ENCODE measurements at places on chromosomes 3 and 15.

- DNase-seq, result no peak
Observed at GRCh38 chr3:170003881-170004356, 33.9 kb upstream of the GPR160 start.

DNA sequence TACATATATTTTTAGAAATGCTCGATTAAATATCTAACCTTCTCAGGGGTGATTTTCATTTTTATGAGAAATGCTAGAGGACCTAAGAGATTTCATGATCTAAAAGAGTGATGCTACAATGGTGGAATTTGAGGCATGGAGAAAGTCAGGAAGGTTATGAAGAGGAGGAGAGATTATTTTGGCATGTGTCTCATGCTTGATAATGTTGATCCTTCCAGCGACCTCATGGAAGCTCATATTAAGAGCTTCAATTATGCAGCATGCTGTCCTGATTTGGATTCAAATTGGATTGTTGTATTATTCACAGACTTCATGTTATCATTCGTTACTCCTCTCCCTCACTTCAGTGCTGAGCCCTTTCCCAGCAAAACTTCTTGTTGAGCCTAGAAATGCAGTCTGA, 112.5 kb downstream of the RAP2B start:
- no peak for DNase-seq

GRCh38 chr3:141331377-141332318, 36.7 kb upstream of the ZBTB38 start:
- no peak for DNase-seq

GRCh38 chr3:145094355-145094941, 1066.5 kb downstream of the PLOD2 start:
- DNase-seq, result no peak

GRCh38 chr3:123750209-123750608, 133.9 kb downstream of the MYLK start:
- DNase-seq, result no peak

DNA sequence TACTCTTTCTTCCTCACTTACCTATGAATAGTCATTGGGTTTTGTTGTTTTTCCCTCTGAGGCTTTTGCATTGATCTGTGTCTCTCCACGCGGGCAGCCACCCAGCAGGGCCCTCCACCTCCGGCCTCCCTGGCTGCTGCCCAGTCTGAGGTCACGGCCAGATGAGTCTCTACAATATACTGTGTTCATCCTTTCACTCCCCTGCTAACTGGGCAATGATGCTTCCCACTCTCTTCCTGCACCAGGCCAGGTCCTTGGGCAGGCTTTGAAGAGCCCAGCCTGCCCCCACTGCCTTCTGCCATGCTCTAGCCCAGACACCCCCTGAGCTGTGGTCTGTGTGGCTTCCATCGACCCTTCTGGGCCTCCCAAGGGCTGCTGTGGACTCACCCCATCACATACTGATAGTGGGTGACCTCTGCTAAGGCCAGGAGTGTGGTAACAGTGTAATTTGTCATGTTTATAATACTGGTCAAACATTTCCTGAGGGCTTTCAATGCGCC, 18.0 kb downstream of the PDIA5 start:
- DNase-seq, result peak; percentile 85

DNA sequence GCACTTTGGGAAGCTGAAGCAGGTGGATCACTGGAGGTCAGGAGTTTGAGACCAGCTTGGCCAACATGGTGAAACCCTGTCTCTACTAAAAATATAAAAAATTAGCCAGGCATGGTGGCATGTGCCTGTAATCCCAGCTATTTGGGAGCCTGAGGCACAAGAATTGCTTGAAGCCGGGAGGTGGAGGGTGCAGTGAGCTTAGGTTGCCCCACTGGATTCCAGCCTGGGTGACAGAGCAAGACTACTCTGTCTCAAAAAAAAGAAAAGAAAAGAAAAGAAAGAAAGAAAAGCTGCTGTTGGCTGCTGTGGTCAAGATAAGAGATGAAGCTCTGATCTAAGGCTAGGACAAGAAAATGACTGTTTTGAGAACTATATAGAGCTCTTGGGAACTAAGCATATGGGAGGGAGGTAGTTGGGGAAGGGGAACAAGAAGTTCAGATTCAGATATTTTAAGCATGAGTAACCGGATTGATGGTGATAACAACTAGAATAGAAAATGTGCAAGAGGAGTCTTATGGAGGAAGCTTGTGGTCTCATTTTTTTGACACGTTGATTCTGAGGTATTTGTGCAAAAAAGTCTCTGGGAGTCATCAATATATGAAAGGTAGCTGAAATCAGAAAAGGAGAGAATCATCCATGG, 25.7 kb downstream of the DNAH12 start:
- no peak for DNase-seq

DNA sequence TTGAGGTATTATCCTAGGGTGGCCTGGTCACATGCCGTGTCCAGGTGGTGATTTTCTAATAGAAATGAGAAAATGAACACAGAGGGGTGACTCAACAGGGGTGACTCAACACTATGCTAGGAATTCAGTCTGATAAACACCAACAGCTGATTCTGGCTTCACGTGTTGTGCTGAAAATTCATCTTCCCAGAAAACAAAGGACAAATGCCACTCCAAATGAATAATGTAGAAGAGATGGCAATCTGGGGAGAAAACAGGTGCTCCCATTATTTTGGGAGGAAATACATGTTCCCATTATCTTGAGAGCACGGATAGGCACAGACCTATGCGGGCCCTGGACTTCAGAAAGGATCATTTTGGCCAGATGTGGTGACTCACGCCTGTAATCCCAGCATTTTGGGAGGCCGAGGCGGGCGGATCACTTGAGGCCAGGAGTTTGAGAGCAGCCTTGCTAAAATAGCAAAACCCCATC, 101.2 kb upstream of the MEX3B start:
- DNase-seq, result no peak

DNA sequence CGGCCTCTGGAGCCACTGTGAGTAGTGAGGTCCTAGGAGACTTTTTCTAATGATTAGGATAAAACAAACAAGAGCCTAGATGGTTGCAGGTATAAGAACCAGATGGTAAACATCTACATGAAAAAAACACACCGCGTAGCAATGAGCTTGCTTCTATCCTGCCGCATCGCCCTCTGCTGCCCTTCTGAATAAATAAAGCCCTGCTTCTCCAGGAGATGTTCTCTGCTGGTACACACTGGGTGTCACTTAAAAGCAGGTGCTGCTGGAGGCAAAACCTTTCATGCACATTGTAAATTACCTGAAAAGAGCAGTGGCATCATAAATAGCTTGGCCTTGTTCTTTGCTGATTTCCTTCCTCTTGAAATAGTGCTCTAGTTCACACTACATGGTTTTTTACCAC, 164.4 kb upstream of the TOPAZ1 start:
- no peak for DNase-seq

GRCh38 chr3:156516284-156516683, 38.6 kb downstream of the SSR3 start:
- DNase-seq, result no peak

GRCh38 chr3:35383216-35383615, 256.1 kb upstream of the ARPP21 start:
- no peak for DNase-seq

DNA sequence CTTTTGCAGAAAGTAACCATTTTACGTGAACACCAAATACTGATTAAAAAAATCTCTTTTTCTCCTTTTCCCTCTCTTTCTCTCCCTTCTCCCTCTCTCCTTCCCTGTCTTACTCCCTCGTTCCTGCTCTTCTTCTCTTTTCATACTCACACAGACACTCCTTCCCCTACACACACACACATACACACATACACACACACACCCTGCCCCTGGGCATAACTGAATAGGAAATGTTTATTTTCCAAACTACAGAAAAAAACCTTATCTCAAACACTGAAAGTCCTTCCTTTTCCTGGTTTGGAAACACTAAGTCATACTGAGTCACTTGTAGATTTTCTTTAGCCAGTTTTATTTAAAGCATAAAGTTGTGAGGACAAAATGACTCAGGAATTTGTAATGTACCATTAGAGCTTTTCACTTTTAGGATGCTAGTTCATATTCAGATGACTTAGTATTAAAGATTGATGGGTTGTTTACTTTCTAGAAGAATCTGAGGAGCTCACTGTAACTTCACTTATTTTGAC, 62.4 kb downstream of the MBNL1 start:
- no peak for DNase-seq

GRCh38 chr3:120129718-120130513, 35.7 kb upstream of the GSK3B start:
- no peak for DNase-seq

- DNase-seq, result no peak
Observed at GRCh38 chr3:161171113-161171512, 50.0 kb upstream of the NMD3 start.

DNA sequence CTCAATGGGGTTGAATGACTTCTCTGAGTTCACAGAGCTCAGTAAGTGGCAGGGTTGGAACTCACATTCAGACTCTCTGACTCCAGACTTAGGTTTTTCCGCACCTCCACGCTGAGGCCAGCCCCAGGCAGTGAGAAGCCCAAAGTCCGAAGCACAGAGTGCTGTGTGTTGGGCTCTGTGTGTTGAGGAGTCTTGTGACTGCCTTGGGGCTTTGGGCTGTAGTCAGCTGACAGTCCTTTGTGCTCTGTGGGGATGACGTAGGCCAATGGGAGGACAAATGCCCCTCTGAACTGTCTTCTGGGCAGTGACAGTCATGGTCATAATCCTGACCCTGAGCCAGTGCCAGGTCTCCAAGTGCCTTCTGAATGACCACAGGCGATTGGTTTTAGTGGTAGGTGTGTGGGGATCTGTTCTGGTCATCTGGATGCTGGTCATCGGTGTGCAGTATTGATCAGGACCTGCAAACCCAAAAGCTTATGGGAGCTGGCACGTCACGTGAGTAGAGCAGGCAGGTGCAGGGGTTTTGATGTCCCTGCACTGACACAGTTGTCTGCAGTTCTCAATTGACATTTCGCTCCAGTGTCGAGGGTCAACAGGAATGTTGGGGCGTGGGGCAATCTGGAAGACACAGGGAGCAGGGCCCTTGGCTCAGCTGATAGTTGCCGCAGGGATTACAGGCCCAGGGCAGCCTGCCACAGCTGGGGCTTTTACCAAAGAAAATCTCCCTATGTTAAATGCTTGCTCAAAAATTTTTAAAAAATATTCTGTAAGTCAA, 45.3 kb downstream of the CAPN3 start:
- DNase-seq, result no peak

GRCh38 chr3:84566256-84566655, 392.5 kb upstream of the CADM2 start:
- DNase-seq, result no peak

GRCh38 chr3:177257625-177258024, 60.3 kb upstream of the TBL1XR1 start:
- DNase-seq, result no peak

DNA sequence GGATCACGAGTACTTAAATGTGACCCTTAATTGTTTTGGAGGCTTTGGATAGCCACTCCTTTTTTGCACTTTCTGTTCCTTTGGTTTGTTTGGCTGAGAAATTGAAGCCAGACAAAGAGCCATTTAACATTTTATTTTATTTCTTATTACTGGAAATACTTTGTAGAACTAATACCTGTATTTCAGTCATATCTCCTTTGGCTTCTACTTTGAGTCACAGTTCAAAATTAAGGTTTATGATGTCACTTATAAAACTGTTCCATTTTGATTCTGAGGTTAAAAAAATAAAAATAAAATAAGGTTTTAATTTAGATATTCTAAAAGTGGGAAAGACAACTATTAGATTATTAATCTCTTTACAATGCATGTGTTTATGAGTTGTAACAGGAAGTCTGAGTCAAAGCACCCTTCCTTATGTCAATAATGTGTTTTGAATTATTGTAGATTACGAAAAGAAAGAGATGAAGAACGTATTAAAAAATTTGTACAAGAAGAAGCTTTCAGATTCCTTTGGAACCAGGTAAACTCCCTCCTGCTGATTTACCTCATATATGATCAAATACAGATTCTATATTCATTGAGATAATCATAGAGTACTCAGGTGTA, 16.9 kb upstream of the NXPE3 start:
- no peak for DNase-seq

- no peak for DNase-seq
Observed at GRCh38 chr3:47291158-47291753, 8.5 kb downstream of the KLHL18 start.

- DNase-seq, result no peak
Observed at GRCh38 chr3:156483426-156483825, 71.5 kb downstream of the SSR3 start.

DNA sequence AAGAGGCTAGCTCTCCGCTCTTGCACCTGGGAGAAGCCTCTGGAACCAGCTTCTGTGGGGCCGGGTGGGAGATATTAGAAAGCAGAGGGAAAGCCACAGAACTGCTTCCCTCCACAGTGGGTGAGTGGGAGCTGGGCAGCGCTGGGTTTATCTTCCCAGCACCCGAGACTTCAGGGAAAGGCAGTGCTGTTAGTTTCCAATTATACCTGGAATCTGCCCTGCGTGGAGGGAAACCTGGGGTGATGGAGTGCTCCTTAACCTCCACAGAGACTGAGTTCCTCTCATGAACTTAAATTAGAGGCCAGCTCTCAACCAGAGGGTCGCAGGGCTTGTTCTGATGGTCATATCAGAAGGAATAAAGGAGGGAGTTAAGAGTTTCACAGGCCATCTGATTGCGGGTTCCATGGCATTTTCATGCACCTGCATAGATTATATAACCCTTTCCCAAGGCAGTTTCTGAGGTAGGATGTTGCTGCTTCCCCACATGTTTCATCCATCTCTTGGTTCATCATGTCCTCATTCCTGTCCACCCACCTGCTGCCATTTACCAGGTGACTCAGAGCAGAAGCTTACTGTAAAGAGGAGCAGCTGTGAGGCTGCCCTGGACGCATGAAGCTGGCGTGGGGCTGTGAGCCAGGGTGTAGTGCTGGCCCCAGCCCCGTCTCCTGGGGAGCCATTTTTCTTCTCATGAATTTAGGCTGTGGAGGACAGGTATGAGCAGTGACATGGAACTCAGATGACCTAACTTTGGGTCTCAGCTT, 42.5 kb downstream of the CA12 start:
- no peak for DNase-seq

DNA sequence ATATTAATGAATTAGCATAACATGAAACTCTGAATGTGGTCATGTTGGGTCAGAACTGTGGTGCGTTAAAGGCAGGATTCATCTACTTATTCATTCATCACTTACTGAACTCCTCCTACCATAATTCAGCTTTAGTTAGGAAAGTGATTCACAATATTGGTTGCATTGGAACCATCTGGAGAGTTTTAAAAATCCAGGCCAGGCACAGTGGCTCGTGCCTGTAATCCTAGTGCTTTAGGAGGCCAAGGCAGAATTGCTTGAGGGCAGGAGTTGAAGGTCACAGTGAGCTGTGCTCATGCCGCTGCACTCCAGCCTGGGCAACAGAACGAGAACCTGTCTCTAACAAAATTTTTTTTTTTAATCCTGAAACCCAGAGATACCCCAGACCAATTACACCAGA, 44.2 kb upstream of the ATG7 start:
- no peak for DNase-seq

DNA sequence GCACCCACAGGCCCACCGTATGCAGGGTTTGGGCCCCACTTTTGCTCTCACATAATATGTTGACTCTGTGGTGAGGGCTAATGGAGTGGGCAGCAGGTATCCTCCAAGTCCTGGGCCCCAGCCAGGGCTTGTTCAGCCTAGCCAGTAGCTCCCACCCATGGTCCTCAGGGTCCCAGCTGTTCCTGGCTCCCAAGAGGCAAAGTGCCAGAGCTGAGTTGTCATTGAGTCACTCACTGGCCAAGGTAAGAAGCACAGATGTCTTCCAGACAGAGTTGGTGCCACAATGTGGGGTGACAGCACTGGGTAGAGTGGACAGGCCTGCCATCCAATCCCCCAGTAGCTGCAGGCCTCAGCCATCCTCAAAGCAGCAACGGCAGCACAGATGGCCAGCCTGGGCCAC, 4.3 kb downstream of the SHF start:
- no peak for DNase-seq

- DNase-seq, result no peak
Observed at GRCh38 chr3:70988111-70988510, 595.4 kb downstream of the FOXP1 start.

- no peak for DNase-seq
Observed at GRCh38 chr15:59532770-59533379, 78.7 kb upstream of the GCNT3 start.
